ENCODE measurements at places on chromosomes 2 and 18. TPM values are rescaled to one million over a fixed set of nuclear protein-coding genes. Genes with fewer than 3 reads are reported as not detected.

SETBP1 gene
- total RNA-seq: 5.3 TPM

- H3K36me3 ChIP-seq: no peaks in the 10 kb centered on the region
- H3K27me3 ChIP-seq: peaks cover 8% of the 10 kb centered on the region
- no peak overlapping the region for H3K4me3 ChIP-seq
- peaks cover 24% of the 10 kb centered on the region for H3K4me1 ChIP-seq
Observed at GRCh38 chr2:119086327-119086726, 72.2 kb downstream of the C1QL2 start.

SKOR2 gene
- total RNA-seq: not detected

GBX2 gene
- 2.2 TPM for total RNA-seq

DNA sequence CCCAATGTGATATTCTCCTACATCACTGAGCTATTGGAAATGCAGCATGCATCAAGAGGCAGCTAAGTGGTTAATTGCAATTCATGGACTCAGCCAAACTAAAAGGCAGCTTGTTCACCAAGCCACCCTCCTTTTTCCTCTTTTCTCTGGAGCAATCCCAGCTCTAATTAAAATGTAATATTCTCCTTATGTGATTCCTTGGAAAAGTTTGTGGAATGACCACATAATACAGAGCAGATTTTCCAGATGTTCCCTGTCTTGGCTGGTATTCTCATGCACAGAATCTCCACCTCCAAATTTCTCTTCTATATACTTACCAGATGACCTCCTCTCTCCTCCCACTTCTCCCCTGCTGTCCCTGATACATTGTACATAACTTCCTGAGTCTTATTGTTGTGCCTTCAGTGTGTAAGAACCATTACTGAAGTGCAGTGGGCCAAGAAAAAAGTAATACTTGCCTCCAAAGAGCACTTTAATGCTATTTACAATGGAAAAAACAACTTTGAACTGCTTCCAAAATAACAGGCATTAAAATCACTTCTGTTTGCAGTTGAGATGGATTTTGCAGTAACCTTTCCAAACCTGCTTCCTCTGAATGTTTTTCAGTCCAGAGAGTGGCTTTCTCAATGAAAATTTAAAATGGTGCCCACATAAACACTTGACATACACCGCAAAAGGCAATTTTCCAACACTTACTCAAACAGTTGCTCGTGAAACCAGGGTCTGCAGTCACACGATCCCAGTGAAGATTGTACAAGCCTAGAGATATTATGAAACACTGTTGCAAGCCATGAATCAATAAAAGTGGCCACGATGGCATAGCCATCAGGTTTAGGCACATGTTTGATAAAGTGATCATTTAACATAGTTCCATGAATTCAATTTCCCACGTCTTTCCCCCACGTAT lies 258.0 kb downstream of the MTX2 start:
- no peaks in the 10 kb centered on the region for H3K27me3 ChIP-seq
- no peaks in the 10 kb centered on the region for H3K4me1 ChIP-seq
- no peak overlapping the region for H3K27ac ChIP-seq
- DNase-seq: no peak
- H3K36me3 ChIP-seq: no peaks in the 10 kb centered on the region

COL3A1 gene
- not detected for total RNA-seq

GRCh38 chr18:21100146-21100545 lies 11.5 kb downstream of the ROCK1 start:
- H3K27ac ChIP-seq: no peak overlapping the region
- H3K4me3 ChIP-seq: no peak overlapping the region
- H3K36me3 ChIP-seq: no peaks in the 10 kb centered on the region
- H3K27me3 ChIP-seq: no peaks in the 10 kb centered on the region
- peaks cover 26% of the 10 kb centered on the region for H3K4me1 ChIP-seq

DNA sequence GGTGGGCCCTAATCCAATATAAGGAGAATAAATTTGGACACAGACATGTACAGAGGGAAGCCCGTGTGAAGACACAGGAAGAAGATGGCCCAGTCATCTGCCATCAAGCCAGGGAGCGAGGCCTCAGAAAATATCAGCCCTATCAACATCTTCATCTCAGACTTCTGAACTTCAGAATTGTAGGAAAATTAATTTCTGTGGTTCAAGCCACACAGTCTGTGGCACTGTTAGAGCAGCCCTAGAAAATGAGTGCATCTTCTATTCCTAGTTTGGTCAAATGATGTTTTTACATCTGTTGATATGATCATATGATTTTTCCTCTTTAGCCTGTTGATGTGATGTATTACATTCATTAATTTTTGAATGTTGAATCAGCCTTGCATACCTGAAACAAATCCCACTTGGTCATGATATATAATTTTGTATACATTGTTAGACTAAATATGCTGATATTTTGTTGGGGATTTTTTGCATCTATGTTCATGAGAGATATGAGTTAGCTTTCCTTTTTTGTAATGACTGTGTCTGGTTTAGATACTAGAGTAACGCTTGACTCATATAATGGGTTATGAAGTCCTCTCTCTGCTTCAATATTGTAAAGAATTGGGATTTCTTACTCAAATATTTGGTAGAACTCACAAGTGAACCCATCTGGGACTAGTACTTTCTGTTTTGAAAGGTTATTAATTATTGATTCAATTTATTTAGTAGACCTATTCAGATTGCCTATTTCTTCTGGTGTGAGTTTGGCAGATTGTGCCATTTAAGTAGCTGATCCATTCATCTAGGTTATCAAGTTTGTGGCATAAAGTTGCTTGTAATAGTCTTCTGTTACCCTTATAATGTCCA lies 451.4 kb downstream of the EIPR1 start:
- no peaks in the 10 kb centered on the region for H3K27me3 ChIP-seq
- no peak for DNase-seq
- H3K27ac ChIP-seq: no peak overlapping the region
- H3K4me3 ChIP-seq: no peak overlapping the region
- no peaks in the 10 kb centered on the region for H3K36me3 ChIP-seq
- H3K4me1 ChIP-seq: no peaks in the 10 kb centered on the region

GRCh38 chr2:40507432-40507831 lies 55.5 kb upstream of the SLC8A1 start:
- no peaks in the 10 kb centered on the region for H3K27me3 ChIP-seq
- H3K4me3 ChIP-seq: no peak overlapping the region
- no peak for DNase-seq
- no peaks in the 10 kb centered on the region for H3K4me1 ChIP-seq
- H3K36me3 ChIP-seq: no peaks in the 10 kb centered on the region

FBXO48 gene
- 2.4 TPM for total RNA-seq

- H3K4me1 ChIP-seq: no peaks in the 10 kb centered on the region
- no peak overlapping the region for H3K27ac ChIP-seq
- H3K36me3 ChIP-seq: no peaks in the 10 kb centered on the region
Observed at GRCh38 chr2:219987830-219988229, 360.4 kb downstream of the SLC4A3 start.

- peaks cover 8% of the 10 kb centered on the region for H3K4me1 ChIP-seq
- H3K4me3 ChIP-seq: no peak overlapping the region
- H3K27me3 ChIP-seq: no peaks in the 10 kb centered on the region
- no peak for DNase-seq
- H3K36me3 ChIP-seq: no peaks in the 10 kb centered on the region
- no peak overlapping the region for H3K27ac ChIP-seq
Observed at GRCh38 chr2:216903470-216903869, 43.6 kb upstream of the TNP1 start.

EFR3B gene
- 0.10 TPM for total RNA-seq

PARD3B gene
- total RNA-seq: 10.1 TPM

GRCh38 chr2:126715111-126715510 lies 59.2 kb downstream of the GYPC start:
- DNase-seq: no peak
- H3K4me1 ChIP-seq: no peaks in the 10 kb centered on the region
- H3K36me3 ChIP-seq: no peaks in the 10 kb centered on the region
- no peak overlapping the region for H3K27ac ChIP-seq
- no peak overlapping the region for H3K4me3 ChIP-seq
- peaks cover 24% of the 10 kb centered on the region for H3K27me3 ChIP-seq

AOX1 gene
- 0.45 TPM for total RNA-seq

NT5DC4 gene
- 13.6 TPM for total RNA-seq

- no peak overlapping the region for H3K27ac ChIP-seq
- H3K4me1 ChIP-seq: no peaks in the 10 kb centered on the region
- H3K36me3 ChIP-seq: no peaks in the 10 kb centered on the region
- peaks cover 14% of the 10 kb centered on the region for H3K27me3 ChIP-seq
- H3K4me3 ChIP-seq: no peak overlapping the region
Observed at GRCh38 chr18:1094409-1094808, 189.7 kb downstream of the ADCYAP1 start.

DNA sequence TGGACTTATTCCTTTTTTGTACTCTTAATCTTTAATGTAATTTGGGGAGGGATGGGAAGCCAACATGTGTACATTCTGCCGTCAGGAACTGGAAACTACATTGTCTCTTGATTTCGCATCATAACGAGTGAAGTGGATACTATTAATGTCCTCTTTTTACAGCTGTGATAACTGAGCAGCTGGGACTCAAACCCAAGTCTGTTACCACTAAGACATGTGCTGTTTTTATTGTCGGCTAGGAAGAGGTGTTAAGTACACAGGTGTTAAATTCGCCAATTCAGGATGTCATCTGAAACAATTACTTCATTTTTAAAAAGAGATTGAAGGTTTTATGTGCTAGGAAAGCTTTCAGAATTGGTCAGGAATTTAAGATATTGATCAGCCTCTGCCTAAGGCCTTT lies 6.9 kb downstream of the GMCL1 start:
- peaks cover 40% of the 10 kb centered on the region for H3K4me1 ChIP-seq
- peaks cover 38% of the 10 kb centered on the region for H3K36me3 ChIP-seq
- no peak for DNase-seq
- peak overlapping the region; percentile 83 for H3K27ac ChIP-seq

- H3K27me3 ChIP-seq: peaks cover 99% of the 10 kb centered on the region
- no peak for DNase-seq
- no peak overlapping the region for H3K27ac ChIP-seq
- H3K4me3 ChIP-seq: no peak overlapping the region
- peaks cover under 1% of the 10 kb centered on the region for H3K4me1 ChIP-seq
Observed at GRCh38 chr2:21037671-21038108, 6.2 kb downstream of the APOB start.

All from Calu3 (cell line).